ENCODE measurements at places on chromosomes 11 and 22.

DNA sequence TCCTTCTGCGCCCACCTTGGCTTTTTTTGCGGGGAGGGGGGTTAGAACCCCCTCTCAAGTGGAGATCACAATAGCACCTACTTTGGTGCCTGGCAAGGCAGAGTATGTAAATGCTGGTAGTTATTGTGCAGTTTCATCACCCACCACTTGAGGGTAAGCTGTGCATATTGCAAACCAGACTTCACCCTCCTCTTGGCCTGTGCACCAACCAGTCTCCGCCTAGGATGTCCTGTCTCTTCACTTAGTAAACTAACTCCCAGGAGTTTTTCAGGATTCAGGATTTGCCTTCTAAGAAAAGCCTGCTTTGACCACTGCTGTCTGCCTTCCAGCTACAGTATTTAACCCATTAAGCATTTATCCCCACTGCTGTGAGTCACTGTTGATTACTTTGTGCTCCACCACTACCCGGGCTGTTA, 2.0 kb upstream of the UBXN1 start:
- DNase-seq, result peak; percentile 82

GRCh38 chr11:86663761-86664160, 8.7 kb downstream of the ME3 start:
- no peak for DNase-seq

DNA sequence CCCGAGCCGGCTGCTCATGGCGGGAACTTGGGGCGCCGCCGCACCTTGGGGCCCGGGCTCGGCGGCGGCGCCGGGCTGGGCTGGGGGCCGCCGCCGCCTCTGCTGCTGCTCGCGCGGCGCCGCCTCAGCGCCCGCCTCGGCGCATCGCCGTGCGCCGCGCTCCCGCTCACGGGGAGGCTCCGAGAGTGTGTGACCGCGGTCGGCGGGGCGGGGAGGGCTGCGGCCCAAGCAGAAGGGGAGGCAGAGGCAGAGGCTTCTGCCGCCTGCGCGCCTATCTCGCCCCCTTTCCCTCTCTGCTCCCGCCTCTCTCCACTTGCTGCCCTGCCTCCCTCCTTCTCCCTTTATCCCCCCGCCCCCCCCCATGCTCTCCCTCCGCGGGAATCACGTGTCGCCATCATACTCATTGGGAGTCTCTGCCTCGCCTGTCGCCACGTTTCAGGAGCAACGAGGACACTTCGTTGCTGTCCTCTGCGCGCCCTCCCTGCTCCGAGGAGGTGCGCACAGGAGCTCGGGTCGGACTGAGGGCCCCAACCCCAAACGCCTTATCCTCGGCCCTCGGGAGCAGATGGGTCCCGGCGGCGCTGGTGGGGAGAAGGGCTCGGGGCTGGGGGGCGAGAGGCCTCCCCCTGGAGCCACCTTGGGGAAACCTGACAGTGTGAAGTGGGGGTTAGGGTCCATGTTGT, at the start of gene GUCY1A2:
Gene GUCY1A2, minus strand, starts transcription at position 258 of the 683 bp plus-strand sequence. CDS start 421 bp downstream, outside the sequence.
- DNase-seq, result peak; percentile 16

DNA sequence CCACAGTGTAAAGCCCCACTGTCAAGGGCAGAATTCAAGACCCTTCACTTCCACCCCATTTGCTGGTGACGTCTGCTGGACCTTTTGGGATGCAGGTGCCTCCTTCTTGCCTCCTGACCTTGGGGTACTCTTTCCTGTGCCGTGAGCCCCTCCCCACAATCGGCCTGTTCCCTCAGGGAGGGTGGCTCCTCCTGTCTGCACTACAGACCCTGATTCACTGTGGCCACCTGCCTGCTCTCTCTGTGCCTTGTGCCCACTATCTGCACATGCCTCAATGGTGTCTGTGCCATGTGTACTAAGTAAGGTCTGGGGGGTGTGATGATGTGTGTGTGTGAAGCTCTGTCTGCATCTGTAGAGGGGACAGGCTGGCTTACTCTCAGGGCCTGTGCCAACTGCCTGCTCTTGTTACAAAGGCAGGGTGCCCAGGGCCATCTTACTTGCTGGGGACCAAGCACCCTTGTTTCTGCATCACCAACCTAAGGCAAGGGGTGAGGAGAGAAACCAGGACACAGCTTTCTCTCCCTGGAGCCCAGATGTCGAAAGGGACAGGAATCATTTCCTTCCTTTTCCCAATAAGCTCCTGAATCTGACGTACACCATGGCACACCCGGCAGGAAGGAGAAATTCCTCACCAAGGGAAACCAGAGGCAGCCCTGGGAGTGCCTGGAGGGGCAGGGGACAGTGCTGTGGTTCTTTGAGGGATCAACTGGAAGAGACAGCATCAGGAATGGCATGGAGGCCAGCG, 3.7 kb downstream of the PPM1F start:
- no peak for DNase-seq

Data from ELR (cell line).